ENCODE measurements at places on chromosomes 1 and 21.

DNA sequence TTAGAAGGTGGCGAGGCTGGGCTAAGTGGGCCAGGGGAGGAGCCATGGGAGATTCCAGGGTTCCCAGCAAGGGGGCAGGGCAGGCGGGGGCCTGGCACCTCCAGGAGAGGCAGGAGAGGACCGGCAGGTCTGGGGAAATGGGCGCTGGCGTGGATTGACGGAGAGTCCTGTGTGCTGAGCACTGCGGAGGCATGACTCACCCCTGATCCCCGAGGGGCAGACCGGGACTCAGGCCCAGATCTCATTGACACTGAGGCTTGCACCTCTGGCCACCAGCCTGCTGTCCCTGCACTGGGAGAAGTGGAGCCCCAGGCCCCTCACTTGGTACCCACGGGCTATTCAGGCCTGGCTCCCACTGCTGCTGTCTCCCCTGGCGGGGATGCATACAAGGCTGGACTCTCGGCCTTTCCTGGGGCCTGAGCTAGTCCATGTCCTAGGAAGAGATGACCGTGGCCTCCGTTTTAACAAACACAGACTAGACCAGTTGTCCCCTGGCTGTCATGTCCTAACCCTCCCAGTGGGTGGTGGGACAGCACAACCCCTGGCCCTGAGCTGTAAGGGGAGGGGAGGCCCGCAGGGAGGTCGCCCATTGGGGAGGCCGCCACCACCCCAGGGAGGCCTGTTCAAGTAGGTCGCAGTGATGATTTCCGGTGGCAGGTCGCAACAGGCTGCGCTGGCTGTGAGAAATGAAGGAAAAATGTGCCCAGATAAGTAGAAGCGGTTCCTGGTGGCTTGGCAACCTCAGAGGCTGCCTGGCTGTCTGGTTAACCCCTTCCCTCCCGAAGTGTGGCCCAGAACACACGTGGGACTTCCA lies 39.7 kb downstream of the RIPK4 start:
- DNase-seq = no peak

DNA sequence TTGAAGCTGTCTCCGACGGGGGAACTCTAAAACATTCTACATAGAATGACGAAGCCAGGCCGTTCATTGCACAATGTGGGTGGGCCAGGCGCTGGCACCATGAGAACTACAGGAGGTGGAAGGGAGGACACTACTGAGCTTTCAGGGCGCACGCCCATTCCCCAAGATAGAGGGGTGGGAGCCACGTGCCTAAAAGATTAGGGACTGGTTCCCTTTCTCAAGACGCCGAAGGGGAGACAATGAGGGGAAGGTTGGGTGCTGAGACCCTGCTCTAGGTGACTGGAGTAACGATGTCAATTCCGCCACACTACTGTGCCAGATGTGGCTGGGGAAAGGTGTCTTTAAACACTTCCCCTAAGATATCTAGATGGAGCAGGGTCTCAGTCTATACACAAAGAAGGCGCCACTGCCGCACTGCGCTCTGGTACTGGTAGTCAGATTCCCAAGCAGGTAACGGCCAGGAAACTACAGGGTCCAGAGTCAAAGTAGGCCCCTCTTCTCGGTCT lies 782 bp downstream of the CSDE1 start:
- DNase-seq = no peak

- DNase-seq = no peak
Observed at GRCh38 chr21:41961753-41962152, 7.9 kb upstream of the C2CD2 start.

DNA sequence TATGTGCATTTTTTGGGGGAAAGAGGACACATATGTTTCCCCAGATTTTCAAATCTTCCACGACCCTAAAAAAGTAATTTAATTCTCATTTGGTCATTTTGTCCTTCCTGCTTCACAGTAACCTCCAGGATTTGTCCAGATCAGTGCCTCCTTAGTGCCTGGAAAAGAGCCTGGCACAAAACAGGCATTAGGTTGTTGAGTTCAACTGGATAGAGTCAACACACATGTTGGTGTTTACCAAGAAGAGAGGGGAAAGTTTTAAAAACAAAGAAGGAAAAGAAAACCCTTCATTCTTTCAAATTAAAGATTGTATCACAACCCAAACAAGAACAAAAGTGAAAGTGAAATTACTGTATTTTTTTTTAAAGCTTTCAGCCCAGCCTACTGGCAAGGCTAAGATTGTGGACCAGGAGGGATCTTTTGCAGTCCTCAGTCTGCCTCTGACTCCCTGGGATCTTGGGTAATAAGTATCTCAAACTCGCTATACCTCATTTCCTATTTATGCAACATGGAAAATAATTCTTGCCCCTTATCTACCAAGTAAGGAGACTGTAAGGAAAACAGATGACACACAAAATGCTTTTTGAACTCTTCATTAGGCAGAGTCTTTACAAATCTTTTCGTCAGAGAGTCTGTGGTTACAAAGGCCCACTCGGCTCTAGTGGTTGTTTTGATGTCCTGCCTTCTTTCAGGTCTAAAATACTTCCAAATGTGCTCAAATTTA lies 57.8 kb downstream of the ZNF281 start:
- no peak for DNase-seq

DNA sequence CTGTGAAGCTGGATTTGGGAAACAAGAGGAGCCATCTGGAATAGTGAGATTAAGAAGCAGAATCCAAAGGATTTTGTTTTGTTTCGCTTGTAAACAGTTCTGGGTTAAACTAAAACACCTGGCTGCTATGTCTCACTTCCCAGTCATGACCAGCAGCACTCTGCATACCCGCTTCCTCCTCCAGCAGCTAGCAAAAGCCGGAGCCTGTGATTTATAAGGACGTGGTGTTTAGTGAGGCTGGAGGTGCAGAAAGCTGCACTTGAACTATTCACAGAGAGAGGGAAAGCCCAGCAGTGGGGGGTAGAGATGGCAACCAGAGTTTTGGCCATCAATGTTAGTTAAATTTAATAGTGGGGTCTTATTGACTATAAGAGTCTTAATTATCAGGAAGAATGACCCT lies 240.2 kb downstream of the AJAP1 start:
- no peak for DNase-seq

DNA sequence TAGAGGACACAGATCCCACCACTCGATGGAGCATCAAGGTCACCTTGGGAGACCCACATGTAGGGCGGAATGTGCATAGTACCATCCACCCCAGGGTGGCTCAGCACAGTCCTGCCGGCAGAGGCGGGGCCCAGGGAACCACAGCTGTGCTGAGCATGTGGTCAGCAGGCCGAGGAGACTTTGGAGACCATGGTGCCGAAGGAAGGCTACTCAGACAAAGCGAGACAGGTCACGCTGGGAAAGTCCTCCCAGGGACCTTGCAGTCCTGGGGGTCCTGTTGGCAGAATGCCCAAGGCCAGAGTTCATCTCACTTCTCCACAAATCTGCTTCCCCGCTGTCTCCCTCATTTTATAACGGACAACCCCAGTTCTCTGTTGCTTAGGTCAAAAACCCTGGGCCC lies 22.5 kb downstream of the WNT3A start:
- no peak for DNase-seq

DNA sequence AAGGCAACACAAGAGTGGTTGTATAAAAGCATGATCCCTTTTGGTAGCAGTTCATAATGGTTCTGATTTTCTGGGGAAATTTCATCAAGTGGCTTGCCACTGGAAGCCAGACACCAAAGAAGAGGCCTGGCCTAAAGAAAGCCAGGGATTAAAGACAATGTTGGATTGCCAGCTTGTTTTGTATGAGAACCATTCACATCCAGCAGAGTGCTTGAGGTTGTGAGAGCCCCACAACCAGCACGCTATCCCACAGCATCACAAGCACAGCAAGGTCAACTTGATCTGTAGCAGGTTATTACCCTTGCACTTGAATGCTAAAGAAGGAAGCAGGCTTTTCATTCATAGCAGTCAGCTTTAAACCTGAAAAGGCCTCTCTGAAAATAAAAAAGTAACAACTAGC lies 399.8 kb downstream of the PLPP3 start:
- DNase-seq = no peak

GRCh38 chr1:193769651-193770050 lies 583.2 kb upstream of the B3GALT2 start:
- DNase-seq = no peak

DNA sequence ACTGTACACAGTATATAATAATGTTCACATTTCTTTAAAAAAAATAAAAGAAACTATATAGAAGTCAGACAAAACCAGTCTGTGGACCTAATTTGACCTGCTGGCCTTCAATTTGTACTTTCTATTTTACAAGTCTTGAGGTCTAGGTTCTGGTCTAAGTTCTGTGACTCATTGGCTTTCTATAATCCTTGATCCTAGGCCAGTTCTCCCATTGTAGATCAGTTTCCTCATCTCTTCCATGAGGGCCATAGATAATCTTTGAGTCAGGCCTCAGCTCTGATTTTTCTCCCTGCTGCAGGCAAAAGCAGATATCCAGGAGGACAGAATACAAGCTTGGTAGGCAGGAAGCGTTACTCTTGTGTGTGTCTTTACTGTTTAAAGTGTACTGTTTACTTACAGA lies 603.7 kb upstream of the CAMK1G start:
- DNase-seq = no peak

DNA sequence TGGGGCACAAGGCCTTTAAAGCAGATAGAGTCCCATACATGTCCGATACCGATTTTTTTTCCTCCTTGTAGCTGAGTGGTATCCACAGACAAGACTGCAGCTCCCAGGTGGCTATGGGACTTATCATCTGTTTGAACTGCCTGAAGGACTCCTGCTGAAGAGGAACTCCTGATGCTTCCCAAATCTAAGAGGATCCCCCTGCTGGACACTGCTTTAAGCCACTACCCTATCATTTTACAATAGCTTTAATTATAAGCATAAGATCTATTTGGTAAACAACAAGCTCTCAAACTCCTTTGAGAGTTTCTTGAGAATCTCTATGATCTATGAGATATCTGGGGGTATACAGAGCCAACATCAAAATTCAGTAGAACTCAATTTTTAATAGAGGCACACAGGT lies 11.7 kb downstream of the NDC1 start:
- no peak for DNase-seq

DNA sequence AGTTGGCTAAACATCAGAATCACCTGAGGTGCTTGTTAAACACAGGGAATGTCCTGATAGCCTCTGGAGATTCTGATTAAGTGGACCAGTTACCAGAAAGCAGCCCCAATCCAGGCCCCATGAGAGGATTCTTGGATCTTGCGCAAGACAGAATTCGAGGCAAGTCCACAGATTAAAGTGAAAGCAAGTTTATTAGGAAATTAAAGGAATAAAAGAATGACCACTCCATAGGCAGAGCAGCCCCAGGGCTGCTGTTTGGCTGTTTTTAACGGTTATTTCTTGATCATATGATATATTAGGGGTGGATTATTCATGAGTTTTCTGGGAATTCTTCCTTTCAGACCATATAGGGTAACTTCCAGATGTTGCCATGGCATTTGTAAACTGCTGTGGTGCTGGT lies 176.2 kb downstream of the ROR1 start:
- DNase-seq = no peak

DNA sequence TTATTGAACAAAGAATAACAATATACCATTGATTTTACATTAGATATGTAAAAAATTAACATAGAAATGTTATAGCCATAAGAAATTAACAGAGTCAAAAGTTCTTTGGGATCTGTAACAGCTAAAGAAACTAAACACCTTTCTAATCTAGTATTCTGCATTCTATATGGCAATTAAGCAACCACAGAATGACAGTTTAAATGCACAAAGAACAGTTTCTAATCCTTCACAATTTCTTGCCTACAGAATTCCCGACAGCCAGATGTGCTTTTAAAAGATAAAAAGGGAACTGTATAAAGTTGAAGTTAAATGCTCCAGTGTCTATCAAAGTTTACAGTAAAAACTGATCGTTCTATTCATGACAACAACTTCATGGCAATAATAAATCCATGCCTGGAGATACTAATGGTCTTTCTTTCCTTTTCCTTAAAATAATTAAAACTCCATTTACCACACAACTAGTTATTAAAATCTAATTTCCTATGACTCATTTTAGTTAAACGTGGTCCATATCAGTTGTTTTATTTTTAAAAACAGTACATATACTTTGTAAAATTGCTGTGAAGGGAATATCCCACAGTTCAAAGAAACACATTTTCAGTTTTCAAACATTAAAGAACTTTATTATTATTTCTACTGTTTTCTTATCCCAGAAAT lies 110.2 kb downstream of the EIF4G3 start:
- no peak for DNase-seq

DNA sequence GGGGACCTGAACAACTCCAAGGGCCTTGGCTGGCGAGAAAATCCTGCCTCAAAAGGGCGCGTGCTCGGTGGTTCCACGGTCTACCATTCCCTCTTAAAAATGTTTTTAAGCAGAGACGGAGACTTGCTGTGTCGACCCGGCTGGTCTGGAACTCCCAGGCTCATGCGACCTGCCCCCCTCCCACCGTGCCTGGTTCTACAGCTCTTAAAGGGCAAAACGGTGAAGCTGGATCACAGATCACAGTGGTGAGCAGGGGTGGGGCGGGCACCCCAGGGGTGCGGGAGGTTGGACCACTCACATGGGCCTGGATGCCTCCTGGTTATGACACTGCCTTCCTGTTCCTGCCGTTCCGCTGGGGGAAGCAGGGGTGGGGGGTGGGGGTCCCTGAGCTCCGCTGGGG lies 4.2 kb upstream of the C1orf159 start:
- no peak for DNase-seq

- DNase-seq = no peak
Observed at GRCh38 chr1:12458571-12458970, 159.4 kb downstream of the DHRS3 start.

GRCh38 chr1:33895396-33895795 lies 31.5 kb downstream of the HMGB4 start:
- DNase-seq = no peak

DNA sequence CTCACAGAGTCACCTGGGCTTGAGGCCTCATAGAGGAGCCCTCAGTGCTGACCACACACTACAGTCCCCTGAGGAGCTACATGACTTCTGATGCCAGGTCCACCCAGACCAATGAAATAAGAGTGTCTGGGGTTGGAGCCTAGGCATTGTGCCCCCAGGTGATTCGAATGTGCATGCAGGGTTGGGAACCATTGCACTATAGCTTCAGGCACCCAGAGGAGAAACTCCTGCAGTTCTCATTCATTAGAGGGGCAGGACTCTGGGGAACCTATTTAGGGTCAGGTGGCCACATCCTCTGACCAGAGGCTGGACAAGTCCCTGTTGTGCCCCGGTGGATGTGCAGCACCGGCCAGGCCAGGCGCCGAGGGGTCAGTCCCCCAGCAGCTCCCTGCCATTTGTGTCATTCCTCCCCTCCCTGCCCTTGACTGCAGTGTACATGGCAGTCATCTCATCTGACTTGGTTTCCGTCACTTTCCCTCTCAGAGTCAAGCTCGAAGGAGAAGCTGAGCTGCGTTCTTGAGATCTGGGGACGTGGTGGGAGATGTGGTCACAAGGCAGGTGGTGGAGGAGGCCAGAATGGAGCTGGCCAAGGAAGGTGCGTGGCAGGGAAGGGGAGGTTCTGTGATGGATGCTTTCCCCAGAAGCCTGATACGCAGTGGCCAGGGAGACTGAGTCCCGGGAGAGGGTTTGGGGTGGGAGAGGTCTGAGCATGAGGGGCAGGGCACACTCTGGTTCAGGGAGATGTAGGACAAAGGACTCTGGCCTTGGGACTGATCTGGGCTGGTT lies 6.4 kb downstream of the CLDN19 start:
- DNase-seq = no peak

DNA sequence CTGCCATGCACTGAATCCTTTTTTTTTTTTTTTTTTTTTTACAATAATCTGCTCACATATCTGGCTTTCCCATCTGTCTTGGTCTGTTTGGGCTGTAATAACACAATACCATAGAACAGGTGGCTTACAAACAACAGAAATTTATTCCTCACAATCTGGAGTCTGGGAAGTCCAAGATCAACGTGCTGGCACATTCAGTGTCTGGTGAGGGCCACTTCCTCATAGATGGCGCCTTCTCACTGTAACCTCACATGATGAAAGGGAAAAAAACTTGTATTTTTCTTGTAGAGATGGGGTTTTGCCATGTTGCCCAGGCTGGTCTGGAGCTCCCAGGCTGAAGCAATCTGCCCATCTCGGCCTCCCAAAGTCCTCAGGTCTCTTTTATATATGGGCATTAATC lies 13.0 kb upstream of the PARP1 start:
- no peak for DNase-seq

All from T-helper 2 cell (primary cell).